Stimulated activated CD8-positive, alpha-beta memory T cell treated with anti-CD3 and anti-CD28 coated beads, Interleukin-4, amount 100 ng/mL, for 24 hours (primary cell): ENCODE measurements at places on chromosomes 1 and 21.

- no peak for DNase-seq
Measured at GRCh38 chr1:17031436-17031835, 19.7 kb upstream of the ATP13A2 start.

DNA sequence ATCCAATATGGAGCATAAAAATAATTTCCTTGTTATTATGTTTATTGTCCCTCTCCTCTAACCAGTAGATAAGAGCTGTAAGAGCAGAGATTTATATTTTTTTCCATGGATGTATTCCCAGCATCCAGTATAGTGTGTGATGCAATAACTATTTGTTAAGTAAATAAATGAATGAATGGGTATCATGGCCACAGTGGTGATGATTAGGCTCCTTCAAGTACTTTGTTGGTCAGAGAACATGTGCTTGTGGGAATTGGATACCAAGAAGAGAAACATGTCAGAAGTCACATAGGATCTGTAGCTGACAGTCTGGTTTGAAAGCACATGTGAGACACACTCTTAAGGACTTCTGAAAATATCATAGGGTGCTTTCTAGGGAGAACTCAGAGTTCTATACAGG, 588.5 kb downstream of the AGBL4 start:
- no peak for DNase-seq

DNA sequence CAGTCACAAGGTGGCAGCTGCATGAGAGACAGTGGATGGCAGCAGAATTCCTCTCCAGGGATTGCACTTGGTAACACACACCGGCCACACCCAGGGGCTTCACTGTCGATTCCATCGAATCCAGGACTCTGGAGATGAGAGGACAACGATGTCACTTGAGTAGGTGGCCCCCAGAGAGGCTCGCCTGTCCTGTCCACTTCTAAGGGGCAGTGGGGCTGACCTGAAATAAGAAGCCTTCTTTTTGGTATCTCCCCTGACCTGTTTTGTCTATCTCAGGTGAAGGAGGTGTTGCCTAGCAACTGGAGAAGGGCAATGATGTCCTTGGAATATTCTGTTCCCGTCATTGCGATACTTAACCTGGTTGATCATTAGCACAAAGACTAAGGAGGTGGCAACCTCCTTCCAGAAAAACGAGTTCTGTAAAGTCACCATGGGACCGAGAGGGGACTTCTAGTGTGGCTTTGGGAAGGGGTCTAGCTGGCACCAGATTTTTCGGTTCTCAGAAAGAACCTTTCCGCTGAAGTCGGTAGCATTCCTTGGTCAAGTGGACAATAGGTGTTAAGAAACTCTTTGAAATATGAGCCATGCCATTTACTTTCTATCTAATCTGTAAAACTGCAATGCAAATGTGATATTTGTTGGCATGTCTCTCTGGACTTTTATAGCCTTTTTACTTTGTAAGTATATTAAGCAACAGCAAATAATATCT, 85.2 kb upstream of the TMPRSS2 start:
- no peak for DNase-seq

- no peak for DNase-seq
Measured at GRCh38 chr21:31937303-31937702, 64.5 kb downstream of the HUNK start.

GRCh38 chr1:15214527-15214926, 32.5 kb upstream of the FHAD1 start:
- no peak for DNase-seq

GRCh38 chr1:77313491-77313890, 31.7 kb downstream of the AK5 start:
- DNase-seq: no peak
